ENCODE measurements at places on chromosomes 4 and X. TPM values are rescaled to one million over a fixed set of nuclear protein-coding genes. Genes with fewer than 3 reads are reported as not detected.

CT45A3 gene
- total RNA-seq, result not detected

GRCh38 chrX:122238801-122239200 is 945.3 kb upstream of the GRIA3 start:
- no peak for DNase-seq

SORBS2 gene
- total RNA-seq, result 101 TPM

DNA sequence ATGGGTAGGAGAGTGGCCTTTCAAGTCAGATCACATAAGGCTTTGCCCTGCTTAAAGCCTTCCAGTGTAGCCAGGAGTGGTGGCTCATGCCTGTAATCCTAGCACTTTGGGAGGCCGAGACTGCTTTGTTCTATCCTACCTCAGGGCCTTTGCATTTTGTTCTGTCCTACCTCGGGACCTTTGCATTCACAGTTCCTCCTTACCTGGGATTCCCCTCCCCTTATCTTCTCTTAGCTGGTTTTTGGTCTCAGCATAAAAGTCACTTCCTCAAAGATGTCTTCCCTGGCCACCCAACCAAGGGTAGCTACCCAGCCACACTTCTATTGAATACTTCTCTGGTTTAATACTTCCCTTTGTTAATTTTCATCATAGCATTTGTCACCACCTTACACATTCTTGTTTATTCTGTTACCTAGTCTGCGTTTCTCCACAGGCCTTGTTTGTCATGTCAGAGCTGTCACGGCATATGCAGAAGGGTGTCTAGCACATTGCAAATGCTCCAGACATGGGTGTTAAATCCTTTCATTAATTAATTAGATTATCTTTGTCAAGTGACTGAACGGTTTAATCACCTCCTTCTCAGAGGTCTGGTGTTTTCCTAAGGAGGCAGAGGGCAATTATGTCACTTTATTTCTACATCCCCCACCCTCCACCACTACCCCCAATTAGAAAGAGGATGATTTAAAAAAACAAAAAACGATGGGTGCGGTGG is 11.3 kb upstream of the SETD7 start:
- no peak for DNase-seq

REPS2 gene
- 5.9 TPM for total RNA-seq

FATE1 gene
- 0.36 TPM for total RNA-seq

PIR gene
- total RNA-seq, result 36.1 TPM

- DNase-seq, result no peak
These were observed 28.5 kb downstream of the KLHL13 start for GRCh38 chrX:118088084-118088483.

UNC5C gene
- 4.5 TPM for total RNA-seq

DNA sequence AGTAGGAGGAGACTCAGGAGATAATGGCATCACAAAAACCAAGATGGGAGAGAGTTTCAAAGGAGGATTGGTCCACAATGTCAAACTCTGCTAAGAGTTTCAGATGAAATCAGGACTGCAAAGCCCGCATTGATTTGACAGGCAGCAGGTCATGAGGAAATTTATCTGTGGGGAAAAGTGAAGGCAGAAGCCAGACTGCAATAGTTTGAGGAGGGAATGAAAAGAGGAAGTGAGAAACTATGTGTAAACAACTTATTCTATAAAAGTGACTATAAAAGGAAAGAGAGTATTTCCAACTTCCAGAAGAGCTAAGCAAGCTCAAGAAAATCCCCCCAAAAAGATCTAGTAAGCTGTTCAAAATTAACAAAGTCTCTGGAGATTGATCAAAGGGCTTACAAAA is 66.3 kb upstream of the DGKK start:
- no peak for DNase-seq

IQSEC2 gene
- 18.0 TPM for total RNA-seq

DNA sequence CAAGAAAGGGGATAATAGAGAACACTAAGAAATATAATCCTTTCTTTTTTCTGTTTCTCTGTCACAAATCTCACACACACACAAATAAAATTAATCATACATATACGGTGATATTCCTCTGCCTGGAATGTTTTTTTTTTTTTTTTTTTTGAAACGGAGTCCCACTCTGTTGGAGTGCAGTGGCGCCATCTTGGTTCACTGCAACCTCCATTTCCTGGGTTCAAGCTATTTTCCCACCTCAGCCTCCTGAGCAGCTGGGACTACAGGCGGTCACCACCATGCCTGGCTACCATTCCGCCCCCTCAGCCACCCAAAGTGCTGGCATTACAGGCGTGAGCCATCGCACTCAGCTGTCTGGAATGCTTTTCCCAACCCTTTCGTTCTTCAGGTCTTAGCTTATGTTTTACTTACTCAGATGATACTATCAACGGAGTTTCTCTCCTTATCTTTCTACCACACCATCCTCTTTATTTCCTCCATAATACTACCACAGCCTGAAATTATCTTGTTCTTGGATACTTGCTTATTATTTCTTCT is 69.3 kb downstream of the ANKRD17 start:
- DNase-seq, result no peak

DNA sequence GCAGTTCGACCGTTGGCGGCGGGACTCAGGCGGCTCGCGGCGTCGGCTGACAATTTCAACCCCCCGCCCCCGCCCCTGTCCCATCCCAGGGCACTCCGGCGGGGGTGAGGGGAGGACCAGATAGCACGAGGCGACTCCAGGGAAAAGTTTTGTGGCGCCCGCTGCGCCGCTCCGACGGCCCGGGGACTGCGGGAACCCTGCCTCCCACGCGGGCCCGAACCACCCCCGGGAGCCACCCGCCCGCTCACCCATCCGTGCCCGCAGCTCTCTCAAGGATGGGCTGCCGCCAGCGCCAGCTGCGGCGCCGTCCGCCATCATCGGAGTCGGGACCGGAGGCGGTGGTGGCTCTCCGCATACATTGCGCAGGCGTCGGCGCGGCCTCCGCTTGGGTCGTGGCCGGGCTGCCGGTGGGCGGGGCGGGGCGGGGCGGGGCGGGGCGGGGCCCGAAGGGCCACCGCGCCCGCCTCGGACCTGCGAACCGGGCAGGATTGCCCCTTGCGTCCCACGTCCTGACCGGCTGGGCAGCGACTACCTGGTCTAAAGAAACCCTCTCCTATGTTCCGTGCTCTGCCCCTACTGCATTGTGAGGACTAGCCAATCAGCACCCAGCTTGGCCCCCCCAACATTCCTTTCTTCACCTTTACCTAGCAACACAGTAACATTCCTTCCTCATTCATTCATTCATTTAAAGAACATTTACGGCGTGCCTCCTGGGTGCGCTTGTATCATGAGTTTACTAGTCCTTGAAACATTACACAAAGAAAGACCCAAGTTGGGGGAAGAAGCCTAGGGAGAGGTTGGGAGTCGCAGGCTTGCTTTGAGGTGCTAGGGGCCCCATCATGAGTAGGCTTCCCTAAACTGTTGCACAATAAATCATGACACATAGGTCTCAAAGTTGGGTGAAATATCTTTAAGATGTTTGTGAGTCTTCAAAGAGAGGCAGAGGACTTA is at the start of gene MAP7D3:
Gene MAP7D3 (minus strand): TSS at position 360 of the 951 bp plus-strand sequence. CDS start 42 bp downstream, at position 318.
- peak; percentile 77 for DNase-seq

POLN gene
- 7.7 TPM for total RNA-seq

S100G gene
- not detected for total RNA-seq

DNA sequence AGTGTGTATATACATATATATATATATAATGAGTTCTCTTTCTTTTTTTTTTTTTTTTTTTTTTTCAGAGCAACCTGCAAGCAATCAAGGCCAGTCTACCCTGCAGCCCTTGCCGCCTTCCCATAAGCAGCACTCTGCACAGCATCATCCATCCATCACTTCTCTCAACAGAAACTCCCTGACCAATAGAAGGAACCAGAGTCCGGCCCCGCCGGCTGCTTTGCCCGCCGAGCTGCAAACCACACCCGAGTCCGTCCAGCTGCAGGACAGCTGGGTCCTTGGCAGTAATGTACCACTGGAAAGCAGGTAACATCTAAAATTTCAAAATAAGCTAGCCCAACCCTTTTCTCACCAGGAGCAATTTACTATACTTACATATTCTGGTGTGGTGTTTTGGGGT is 316.3 kb downstream of the DCTD start:
- DNase-seq, result no peak

SPON2 gene
- 35.6 TPM for total RNA-seq

LEF1 gene
- total RNA-seq, result 10.7 TPM

- no peak for DNase-seq
These were observed 134.2 kb downstream of the PWWP3B start for GRCh38 chrX:106302304-106302703.

SPP1 gene
- total RNA-seq, result 254 TPM

- DNase-seq, result no peak
These were observed 83.8 kb upstream of the UCP1 start for GRCh38 chr4:140652601-140653000.

NAT8L gene
- total RNA-seq, result 8.1 TPM

- DNase-seq, result no peak
These were observed 29.2 kb upstream of the FGFBP2 start for GRCh38 chr4:15992167-15992485.

DNA sequence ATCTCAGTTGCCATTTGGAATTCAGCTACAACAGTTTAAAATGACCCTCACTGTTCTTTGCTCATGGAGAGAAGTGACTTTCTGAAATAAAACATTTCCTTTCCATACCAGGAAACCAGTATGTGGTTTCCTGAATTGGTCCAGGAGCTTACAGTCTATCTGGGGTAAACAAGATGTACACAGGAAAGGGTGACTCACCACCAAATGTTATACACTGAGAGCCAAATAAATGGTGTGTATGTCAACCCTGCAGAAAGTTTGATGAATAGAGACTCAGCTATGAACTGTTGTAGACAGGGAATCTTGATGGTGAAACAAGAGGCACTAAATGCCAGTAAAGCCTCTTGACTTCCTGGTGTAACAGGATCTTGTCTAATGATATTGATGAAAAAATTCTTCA is 100.4 kb downstream of the HS6ST2 start:
- DNase-seq, result no peak

COL4A5 gene
- total RNA-seq, result 21.8 TPM

DNA sequence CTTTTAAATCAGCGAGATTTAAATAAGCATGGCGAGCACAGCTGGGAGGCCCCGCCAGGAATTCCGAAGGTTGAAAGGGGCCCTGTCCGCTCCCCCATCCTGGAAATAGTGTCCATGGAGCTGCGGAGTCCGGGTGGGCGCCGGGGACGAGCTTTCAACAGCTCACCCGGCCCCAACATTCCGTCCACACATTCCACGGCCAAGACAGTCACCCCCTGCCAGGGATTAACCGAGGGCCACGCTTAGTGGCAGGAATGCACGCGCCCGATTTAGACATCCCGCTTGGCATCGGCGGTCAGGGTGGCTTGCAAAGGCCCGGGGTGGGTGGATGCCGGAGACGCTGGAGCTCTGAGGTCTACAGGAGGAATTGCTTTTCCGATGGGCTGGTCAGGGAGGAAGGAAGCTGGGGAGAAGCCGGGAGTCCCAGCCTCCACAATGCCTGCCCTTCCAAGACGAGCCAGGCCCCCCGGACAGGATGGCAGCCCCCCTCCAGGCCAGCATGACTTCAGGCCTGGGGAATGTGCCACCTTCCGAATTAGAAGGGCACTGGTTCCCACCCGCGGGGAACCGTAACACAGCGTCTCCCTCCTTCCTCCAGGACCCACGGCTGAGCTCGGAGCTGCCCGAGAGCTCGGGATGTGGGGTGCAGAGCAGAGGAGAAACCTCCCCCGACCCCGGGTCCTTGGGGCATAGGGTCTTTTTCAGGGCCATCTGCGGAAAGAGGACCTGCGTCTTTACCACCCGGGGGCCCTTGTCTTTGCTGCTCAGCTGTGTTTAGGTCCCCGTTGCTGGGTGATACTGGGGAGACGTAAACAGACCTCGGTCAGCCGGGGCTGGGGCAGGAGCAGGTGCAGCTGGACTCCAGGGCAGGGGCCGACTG is 26.9 kb upstream of the PPP2R3B start:
- DNase-seq, result no peak

MAP7D2 gene
- total RNA-seq, result 0.22 TPM

DNA sequence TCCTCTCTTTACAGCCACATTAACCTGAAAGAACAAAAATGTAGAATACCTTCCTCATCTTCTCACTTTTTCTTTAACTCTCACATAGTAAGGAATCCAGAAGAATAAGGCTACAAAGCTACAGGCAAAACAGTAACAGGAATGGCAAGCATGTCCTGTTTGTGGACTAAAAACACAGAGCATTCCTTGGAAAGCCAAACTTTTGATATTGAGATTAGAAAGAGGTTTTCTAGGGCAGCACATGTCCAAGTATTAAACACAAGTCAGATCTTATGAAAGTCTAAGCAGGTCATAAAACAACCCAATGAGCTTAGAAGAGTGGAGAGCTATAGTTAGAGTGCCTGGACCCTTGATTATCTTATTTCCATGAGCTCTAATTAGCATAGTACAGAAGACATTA is 58.2 kb upstream of the FAM9C start:
- no peak for DNase-seq

RASGEF1B gene
- total RNA-seq, result 27.0 TPM

DNA sequence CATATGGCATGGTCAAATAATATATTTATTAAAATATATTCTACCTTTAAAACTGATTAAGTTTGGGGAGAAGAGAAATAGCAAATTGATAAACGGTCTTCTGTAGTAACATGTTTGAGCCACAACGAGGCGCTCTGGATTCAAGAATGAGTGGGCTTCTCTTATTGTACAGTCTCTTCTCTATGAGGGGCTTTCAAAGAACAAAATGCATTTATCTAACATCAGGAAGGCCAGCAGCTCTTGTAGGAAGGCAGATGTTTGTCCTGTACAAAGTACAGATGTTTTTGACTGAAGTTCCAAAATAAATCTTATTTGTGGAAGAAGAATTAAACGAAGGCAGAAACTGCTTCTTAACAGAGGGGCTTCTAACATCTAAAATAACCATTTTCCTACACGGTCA is 153.6 kb downstream of the RASL11B start:
- peak; percentile 65 for DNase-seq

- no peak for DNase-seq
These were observed 3.5 kb downstream of the ADRA2C start for GRCh38 chr4:3769642-3770184.

DDX53 gene
- total RNA-seq, result not detected

HSFX3 gene
- total RNA-seq, result not detected

ETDA gene
- total RNA-seq, result not detected

DNA sequence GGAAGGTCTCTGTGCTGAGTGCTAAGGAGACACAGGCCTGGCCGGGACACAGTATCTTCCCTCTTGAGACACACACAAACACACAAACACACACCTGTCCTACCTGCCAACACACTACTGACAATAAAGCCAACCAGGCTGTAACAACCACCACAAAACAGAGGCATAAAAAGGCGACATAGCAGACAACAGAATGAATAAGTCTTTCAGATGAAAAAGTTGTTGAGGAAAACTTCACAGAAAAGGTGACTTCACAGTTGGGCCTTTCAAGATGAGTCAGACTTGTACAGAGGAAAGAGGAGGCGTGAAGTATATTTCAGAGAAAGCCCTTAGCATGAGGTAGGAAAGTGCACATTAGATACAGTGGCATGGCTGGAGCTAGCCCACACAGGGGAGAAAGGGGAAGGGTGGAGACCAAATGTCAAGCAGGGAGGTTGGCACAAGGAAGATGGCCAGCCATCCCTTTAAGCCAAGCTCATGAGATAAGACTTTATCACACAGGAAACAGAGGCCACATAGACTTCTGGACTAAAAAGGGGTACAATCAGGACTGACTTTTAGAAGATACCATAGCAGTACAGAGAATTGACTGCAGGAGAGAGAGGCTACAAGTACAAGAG is 54.0 kb downstream of the SLC9A7 start:
- DNase-seq, result no peak

GRCh38 chr4:46146993-46147392 is 23.1 kb upstream of the GABRG1 start:
- no peak for DNase-seq

GRCh38 chr4:119629142-119629471 is 503 bp upstream of the PDE5A start:
- DNase-seq, result no peak
